ENCODE measurements at places on chromosomes 2 and 18.

DNA sequence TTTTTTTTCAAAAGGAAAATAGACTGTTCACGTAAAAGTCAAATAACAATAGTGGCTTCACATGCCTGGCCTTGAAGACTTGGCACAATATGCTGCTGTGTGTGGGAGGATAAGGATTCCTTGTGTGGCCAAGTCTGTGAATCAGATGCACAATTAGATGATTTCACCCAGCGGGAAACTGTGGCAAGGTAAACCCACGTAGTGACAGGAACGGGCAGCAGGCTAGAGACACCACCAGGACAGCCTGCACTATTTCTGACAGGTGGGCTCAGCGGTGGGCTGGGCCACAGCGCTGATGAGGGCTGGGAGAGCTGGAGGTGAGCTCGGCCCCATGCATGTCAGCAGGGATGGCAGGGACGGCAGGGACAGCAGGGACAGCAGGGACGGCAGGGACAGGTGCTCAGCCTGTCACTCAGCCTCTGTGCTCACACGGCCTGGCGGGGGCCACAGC, 21.6 kb downstream of the SNORC start:
- no peak for DNase-seq

- no peak for DNase-seq
Measured at GRCh38 chr2:226515344-226516055, 284.1 kb downstream of the IRS1 start.

DNA sequence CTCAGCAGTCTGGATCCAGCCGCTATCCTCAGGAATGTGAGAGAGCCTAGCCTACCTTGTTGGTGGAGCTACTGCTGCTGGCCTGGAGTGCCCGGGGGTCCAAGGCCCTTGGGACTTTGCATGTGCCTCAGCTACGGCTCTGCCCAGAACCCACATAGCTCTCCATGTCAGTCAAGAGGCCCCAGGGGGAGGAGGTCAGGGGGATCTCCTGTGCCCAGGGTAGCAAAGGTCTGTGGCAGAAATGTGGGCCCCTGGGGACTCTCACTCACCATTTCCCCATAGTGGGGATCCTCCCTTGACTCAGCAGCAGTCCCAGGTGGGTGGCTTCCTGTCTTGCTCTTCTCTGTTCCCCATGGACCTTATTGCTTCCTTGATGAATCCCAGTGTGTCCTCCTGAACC, 342.7 kb upstream of the CHAC2 start:
- no peak for DNase-seq

- DNase-seq = no peak
Measured at GRCh38 chr2:88211003-88211808, 41.1 kb downstream of the THNSL2 start.

- DNase-seq = no peak
Measured at GRCh38 chr2:194616334-194616733, 1040.7 kb upstream of the SLC39A10 start.
